HTR-8/SVneo (cell line): ENCODE measurements at places on chromosomes 7 and 10.

DNA sequence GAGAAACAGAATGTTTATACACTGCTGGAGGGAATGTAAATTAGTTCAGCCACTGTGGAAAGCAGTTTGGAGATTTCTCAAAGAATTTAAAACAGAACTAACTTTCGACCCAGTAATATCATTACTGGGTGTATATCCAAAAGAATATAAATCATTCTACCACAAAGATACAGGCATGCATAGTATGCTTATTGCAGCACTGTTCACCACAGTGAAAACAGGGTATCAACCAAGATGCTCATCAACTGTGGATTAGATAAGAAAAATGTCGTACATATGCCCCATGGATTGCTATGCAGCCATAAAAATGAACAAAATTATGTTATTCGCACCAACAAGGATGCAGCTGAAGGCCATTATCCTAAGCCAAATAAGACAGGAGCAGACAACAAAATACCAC, 343.1 kb upstream of the KCND2 start:
- DNase-seq, result no peak

DNA sequence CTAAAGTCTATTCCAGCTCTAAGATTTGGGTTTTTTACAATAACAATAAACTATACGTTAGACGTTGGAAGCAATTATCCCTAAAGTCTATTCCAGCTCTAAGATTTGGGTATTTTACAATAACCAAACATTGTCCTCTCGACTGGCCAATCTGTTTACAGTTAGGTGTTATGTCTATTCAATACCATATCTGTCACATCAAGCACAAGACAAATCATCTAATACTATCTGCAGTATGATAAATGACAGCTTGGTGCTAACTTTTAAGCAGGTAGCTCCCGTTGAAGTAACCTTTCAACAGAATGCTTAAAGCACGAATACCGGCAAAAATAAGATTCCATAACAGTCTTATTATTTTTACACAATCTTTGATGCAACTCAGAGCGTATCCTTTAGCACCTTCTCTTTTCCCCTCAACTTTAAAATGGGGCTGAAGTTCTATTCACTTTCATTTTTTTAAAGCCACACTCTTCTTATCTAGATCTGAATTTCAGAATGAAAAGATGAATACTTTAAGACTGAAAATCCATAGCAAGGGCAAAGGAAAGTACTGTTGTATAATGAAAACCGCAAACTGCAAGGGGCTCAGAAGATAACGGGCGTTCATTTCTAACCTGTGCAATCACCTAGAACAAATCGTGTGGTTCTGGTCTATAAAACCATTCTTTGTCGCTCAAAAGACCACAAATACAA, 925 bp downstream of the H2AZ2 start:
- no peak for DNase-seq

DNA sequence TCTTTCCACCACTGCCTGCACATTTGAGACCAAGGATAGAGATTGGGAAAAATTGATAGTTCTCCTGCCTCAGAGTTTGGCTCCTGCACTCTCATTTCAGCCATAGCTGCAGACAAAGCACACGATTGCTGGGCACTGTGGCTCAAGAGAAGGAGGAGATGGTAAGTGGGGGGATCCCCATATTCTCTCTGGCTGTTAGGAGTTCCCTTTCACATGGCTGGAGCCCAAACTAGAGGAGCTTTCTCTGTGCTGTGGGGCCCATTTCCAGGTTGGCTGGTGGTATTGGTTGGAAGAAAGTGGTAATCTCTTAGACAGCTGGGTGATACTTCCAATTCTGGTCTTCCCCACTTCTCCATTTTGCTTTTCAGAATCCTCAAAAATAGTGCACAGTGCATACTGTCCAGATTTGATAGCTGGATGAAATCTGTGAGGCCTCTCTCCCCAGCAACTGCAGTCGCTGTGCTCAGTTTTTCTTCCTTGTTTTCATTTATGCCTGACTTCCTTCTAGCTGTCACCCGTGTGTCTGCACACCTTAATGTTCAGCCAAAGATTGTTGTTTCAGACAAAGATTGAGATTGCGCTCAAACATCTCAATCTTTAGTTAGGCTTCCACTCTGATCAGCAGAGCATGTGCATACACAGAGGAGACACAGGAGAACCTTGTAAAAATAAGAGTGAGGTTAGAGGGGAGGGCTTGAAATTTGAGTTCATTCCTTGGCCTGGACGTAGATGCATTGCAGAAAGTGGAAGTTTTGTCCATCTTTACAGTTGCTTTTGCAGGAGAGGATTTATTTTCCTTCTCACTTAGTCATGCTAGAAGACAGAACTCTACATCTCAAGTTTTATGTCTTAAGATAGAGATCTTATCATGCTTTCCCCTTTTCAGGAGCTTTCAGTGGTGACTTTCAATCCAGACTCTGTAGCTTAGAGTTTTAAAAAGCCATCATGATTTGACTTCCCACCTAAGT, 28.6 kb downstream of the RABGEF1 start:
- no peak for DNase-seq

GRCh38 chr10:34219753-34220548, 595.1 kb downstream of the PARD3 start:
- DNase-seq, result no peak

- DNase-seq, result no peak
Observed at GRCh38 chr7:913736-914520, 37.6 kb downstream of the GET4 start.

DNA sequence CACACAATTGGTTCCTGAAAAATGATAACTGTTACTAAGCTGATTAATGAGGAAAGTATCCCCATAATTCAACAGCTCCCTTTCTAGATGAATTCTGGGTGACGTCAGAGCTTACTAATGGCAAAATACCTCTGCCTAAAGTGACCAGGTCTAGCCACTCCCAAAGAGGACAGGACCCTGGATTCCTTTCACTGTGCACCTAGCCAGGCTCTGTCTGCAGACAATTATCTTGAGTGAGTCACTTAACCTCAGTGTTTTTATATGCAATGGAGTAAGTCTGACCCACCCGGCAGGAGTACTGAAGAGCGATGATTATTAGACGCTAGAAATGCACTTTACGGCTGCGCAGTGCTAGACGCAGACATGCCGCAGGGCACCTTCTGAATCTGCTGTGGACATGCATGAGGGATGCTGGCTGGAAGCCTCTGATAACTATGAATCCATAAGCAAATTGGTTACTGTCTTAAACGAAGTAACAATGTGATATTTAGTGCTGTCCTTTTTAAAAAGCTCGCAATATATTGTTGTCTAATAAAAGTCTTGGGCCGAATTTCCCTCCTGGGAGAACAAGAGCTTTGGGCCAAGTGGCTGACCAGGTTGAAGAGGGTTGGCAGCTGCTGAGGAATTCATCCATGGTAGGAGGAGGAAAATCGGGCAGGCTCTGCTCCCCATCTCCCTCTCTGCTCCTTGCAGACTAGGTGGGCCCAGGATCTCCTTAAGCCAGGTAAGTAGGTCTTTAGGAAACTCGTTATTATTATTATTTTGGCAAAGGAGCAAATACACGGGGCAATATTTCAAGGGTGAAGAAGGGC, 4.6 kb upstream of the INPP5A start:
- DNase-seq, result peak; percentile 71

- no peak for DNase-seq
Observed at GRCh38 chr10:114305521-114305925, 66.5 kb downstream of the VWA2 start.

DNA sequence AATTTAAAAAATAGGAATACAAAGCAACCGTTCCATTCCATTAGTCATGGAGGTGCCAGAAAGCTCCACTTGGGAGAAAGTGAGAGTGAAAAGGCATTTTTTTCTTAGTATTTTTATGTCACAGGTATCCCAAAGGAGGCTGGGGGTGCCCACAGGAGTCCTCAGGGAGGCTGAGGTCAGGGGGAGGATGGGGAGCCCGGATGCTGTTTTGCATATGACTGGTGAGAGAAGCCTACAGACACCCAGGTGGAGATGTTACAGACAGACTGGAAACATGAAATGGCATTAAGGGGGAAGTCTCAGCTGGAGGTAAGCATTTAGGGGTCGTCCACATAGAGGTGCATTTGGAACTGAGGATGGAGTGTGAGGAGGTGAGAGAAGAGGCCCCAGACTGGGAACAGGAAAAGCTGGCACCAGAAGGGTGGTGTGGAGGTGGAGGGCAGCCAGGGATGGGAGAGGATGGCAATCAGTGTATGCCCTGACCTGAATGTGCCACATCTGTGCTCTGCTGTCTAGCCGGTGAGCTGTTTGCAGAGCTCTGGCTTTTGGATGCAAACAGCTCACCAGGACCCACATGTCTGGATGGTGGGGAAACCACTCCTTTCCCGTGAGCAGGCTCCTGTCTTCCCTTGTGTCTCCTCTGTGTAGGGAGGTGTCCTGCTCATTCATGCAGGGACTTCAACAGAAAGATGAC, 101.1 kb downstream of the RAMP3 start:
- DNase-seq, result no peak

- peak; percentile 28 for DNase-seq
Observed at GRCh38 chr10:100186253-100187212, 704 bp upstream of the ERLIN1 start.

DNA sequence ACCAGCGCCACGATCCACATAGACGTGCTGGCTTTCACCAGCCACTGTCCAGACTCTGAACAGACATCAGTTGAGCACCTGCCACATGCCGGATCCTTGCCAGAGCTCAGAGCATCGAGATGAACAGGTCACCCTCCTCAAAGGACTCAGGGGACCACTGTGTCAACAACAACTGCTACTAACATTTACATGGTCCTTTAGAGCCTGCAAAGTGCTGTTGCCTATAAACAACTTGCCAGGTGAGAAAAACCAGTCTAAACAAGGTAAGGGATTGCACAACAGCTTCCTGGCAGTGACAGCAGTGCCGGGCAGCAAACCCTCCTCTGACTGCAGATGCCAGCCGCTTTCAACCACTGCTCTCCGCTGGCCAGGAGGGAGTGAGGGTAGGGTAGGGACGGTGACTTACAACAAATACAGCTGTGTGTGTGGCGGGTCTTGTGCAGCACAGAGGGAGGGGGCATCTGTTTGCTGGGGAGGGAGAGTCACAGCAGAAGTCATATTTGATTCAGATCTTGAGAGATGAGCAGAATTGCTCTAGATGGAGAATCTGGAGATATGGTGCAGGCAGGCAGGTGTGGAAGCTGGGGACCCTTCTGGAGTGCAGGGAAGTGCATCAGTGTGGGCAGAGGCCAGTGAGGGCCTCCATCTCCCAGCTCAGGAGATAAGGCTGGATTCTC, 32.8 kb upstream of the RHEB start:
- DNase-seq, result no peak

GRCh38 chr7:132784406-132784805, 208.1 kb upstream of the PLXNA4 start:
- no peak for DNase-seq

- no peak for DNase-seq
Observed at GRCh38 chr10:30039567-30039966, 19.8 kb downstream of the JCAD start.

GRCh38 chr7:16556359-16556758, 29.7 kb downstream of the LRRC72 start:
- DNase-seq, result no peak

DNA sequence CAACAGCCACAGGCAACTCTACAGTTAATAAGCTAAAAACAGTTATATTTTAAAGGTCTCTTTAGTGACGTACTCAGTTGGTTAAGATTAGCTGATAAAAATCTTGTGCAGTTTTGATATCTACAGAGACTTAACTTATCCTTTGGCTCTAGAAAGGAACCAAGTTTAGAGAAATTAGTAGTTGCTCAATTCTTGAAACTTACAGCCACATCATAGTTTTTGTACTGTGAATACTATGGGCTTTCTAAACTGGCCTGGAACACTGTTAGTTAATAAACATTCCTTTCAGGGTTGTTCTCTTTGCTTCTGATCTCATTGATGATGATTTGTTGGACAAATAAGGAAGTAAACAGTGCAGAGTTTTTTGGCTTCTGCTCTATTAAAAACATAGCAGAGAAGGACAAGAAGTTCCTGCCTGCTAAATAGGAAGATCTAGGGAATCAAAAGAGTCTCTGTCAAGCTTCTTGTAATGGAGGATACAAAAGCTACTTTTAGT, 73.1 kb downstream of the MKLN1 start:
- no peak for DNase-seq

DNA sequence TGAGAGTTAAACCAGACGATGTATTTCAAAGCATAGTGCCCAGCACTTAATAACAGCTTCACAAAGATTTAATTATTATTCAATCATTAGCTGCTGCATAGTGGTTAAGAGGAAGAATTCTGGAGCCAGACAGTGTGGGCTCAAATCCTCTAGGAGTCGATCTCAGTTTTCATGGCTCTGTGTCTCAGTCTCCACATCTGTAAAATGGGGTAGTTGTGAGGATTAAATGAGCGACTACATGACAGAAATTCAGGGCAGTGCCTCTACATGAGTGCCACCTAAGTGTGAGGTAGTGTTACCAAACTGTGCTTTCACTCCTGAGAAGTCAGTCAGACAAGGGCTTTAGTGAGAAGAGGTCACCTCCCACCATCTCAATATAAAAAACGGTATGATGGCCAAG, 81.7 kb upstream of the FGFR2 start:
- DNase-seq, result no peak

DNA sequence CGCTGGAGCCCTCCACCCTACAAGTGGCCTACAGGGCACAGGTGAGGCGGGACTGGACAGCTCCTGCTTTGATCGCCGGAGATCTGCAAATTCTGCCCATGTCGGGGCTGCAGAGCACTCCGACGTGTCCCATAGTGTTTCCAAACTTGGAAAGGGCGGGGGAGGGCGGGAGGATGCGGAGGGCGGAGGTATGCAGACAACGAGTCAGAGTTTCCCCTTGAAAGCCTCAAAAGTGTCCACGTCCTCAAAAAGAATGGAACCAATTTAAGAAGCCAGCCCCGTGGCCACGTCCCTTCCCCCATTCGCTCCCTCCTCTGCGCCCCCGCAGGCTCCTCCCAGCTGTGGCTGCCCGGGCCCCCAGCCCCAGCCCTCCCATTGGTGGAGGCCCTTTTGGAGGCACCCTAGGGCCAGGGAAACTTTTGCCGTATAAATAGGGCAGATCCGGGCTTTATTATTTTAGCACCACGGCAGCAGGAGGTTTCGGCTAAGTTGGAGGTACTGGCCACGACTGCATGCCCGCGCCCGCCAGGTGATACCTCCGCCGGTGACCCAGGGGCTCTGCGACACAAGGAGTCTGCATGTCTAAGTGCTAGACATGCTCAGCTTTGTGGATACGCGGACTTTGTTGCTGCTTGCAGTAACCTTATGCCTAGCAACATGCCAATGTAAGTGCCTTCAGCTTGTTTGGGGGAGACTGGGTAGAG, at the start of gene COL1A2:
TSS of gene COL1A2 (plus strand) at position 459 of the 704 bp plus-strand sequence. CDS start at position 596, 137 bp downstream.
- DNase-seq, result no peak

- DNase-seq, result peak; percentile 77
Observed at GRCh38 chr7:130292682-130293257, at the start of gene CPA4. CPA4 (plus strand) TSS chr7:130293161; CDS start chr7:130293181, 20 bp downstream.

DNA sequence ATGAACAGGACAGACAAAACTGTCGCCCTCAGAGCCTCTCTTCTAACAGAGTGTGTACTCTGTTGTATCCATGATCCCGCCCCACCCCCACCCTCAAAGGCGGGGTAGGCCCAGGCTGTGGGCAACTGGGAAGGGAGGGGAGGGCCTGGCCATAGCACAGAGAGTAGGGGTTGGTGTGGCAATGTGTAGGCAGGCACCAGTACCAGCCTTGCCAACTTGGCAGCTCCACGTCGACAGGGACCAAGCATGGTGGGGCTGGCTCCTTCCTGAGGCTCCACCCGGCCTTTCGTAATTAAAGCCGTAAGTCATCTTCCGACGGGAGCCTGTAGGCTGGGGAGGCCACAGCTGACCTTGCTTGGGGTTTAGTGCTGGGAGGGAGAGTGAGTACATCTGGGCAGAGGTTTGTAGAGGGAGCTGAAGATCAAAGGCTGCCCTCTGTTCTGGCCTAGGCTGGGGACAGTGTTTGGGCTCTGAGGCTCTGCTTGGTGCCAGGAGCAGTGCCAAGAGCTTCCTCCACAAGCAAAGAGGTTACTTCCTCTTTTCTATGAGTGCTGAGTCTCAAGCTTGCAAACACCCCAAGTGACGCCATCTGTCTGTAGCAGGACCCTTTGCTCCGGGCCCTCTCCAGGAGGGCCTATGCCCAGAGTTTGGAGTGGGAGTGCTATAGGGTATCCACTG, 121.6 kb downstream of the C10orf105 start:
- DNase-seq, result no peak
